ENCODE measurements at places on chromosomes 5 and 9.
A peak's percentile ranks its signal among the peaks of the same experiment; 100 is the strongest.

DNA sequence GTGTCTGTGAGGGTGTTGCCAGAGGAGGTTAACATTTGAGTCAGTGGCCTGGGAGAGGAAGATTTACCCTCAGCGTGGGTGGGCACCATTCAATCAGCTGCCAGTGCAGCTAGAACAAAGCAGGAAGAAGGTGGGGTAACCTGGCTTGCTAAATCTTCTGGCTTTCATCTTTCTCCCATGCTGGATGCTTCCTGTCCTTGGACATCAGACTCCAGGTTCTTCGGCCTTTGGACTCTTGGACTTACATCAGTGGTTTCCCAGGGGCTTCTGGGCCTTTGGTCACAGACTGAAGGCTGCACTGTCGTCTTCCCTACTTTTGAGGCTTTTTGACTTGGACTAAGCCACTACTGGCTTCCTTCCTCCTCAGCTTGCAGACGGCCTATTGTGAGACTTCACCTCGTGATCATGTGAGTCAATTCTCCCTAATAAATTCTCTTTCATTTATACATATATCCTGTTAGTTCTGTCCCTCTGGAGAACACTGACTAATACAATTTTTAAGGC, 38.1 kb downstream of the PBX3 start:
- peak; percentile 21 for DNase-seq

DNA sequence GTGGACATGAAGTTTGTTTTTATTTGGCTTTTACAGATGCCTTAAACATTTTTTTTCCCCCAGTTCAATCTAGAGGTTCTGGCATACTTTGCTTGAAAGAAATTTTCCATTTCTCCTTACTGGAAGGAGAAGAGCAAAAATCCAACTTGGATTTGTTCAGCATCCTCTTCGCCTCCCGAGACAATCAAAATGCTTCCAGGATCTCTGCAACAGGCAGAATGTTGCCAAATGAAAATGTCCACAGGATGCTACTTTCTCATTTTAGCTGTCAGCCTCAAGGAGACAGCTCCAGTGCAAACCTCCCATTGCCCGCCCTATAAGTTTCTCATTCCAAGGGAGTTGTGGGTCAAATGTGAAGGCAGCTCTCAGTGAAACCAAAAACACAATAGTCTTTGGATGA, 1972.1 kb downstream of the MAT2B start:
- no peak for DNase-seq

- DNase-seq, result no peak
These were observed 1584.8 kb upstream of the ACO1 start for GRCh38 chr9:30799527-30800101.

DNA sequence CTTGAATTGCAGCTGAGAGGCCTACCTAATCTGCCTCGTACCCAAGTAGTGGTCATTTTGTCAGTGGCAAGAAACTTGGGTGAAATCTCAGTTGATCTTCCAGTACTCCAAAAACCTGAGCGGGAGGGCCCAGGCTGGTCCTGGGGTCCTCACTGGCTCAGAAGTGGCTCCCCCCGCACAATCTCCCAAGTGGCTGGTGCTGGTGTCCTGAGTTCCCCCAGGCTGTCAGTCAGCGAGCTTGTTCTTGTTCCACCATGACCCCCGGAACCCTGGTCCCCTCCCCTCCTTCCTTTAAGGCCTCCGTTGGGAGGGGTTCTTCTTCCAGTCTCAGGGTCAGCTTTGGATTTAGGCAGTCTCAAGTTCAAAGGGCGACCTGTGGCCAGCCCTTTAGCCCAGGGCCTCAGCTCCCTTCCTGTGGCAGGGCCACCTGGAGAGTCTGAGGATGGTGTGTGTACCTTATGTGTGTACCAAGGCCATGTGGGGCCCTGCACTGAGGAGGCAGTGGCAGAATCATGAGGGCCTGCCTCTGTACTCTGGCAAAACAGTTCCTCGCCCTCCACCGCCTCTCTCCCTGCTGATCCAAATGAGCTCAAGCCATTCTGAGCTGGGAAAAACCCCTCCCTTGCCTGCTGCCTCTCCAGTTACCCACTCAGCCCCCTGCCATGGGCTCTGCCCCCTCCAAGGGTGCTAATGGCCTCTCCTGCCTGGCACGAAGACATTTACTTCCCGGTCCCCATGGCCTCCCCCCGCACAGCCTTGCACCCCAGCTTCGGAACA, 4.5 kb upstream of the DBN1 start:
- DNase-seq, result no peak

GRCh38 chr9:72524820-72525540, 3.6 kb downstream of the TMC1 start:
- DNase-seq, result peak; percentile 39

- DNase-seq, result no peak
These were observed 114.4 kb downstream of the MAST4 start for GRCh38 chr5:66710557-66711088.

DNA sequence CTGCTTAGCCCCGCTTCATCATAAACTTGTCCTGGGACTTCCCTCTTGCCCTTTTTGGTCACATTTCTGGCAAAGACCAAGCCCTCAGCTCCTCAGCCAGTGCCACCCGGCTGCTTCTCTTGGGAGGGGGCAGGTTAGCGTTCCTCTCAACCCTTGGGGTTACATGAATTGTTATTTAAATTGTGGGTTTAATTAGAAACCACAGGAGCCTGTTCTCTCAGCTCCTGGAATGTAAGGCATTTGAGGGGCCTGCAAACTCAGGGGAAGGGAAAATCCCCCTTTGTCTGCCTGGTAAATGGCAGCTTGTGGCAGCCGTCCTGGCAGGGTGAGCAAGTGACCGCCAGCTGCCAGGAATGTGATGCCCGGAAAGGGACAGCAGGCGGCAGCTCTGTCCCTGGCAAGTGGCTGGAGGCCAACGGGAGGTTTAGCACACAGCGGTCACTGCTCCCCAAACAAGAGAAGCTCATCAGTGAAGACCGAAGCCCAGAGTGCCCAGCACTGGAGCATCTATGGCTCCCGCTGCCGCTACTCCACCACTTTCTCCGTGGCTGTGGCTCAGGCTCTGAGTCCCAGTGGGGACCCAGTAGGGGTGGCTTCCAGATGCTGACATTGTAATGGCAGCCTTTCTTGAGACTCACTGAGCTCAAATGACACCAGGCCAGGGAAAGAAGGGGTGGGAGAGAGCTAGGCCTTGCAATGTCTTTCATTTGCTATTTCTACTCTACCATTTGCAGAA, 51.7 kb downstream of the SHB start:
- no peak for DNase-seq

- DNase-seq, result peak; percentile 20
These were observed 173.4 kb downstream of the NR3C1 start for GRCh38 chr5:143229896-143230675.

DNA sequence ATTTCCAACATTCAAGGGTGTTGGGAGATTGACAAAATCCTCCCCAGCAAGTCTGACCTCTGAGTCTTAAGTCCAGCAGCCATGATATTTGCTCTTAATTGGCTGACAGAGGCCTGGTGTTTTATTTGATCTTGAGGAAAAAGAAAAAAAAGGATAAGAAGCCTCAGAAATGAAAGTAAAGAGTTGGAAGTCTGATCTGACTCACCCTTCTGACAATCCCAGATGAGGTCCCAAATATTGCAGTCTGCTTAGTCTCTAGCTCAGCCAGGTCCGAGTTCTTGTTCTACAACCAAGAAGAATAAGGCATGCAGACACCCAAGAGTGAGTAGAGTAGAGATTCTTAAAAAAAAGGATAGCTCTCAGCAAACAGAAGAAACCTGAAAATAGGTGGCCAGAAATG, 632.5 kb upstream of the ST8SIA4 start:
- no peak for DNase-seq

- no peak for DNase-seq
These were observed 6.0 kb downstream of the VDAC1 start for GRCh38 chr5:133998807-133999206.

- DNase-seq, result no peak
These were observed 24.0 kb downstream of the OR1J1 start for GRCh38 chr9:122453677-122454135.

GRCh38 chr5:83124593-83124992, 47.2 kb downstream of the XRCC4 start:
- DNase-seq, result no peak

GRCh38 chr9:91395106-91395552, 28.5 kb downstream of the NFIL3 start:
- DNase-seq, result no peak

DNA sequence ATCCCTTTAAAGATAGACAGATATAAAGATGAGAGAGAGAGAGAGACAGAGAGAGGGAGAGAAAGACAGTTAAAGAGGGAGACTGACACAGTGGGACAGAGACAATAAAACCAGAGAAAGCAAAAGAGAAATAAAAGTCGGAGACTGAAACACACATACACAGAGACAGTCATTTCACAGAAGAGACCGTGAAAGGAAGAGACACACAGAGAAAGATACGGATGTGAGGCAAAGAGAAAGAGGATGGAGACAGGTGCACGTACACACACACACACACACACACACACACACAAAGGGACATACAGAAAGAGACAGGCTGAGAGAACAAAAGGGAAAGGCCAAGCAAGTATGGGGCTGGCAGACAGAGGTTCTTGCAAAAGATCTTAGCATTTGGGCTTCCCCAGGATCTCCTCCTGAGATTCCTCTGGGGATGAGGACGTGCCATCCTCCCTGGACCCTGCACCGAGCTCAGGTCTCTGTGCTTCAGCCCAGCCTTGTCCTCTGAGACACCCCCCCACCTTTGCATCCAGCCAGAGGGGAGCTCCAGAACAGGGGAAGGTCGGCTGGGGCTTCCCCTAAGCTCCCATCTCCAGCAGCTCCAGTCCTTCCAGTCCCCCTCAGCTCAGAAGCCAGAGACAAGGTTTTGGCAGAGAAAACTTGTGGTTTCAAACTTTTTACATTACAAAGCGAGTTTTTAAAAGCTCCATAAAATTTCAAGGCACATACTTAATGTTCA, 318.4 kb upstream of the PANK3 start:
- no peak for DNase-seq

DNA sequence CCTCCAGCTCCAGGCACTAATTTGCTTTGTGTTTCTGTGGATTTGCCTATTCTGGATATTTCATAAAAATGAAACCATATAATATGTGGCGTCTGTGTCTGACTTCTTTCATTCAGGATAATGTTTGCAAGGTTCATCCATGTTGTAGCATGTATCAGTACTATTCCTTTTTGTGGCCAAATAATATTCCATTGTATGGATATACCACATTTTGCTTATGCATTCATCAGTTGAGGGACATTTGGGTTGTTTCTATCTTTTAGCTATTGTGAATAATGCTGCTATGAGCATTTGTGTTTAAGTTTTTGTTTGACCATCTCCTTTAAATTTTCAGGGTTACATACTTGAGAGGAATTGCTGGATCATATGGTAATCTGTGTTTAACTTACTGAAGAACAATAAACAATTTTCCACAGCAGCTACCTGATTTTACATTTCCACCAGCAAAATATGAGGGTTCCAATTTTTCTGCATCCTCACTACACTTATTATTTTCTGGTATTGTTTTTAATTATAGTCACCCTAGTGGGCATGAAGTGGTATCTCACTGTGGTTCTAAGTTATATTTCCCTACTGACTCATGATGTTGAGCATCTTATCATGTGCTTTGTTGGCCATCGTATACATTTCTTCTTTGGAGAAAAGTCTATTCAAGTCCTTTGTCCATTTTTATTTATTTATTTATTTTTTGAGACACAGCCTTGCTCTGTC, 63.9 kb downstream of the GCNT4 start:
- DNase-seq, result no peak

GRCh38 chr5:21672911-21673310, 1180.2 kb downstream of the CDH12 start:
- DNase-seq, result no peak

DNA sequence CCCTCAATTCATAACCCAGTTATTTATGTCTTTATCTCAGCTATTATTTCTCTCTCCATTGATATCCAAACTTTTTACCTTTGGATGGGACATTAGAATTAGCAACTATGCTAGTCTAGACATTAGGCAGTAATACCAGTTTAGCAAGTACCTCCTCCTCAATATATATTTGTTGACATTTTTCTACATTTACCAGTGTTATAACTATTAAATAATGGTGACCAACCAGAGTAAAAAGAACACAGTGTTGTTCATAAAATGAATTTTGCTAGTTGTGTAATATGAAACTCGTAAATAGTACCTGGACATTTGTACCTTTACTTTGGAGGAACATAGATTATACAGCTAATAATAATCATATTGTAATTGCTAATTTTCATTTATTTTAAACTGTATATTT, 554.6 kb upstream of the CDH6 start:
- no peak for DNase-seq

- DNase-seq, result no peak
These were observed 19.1 kb downstream of the NADK2 start for GRCh38 chr5:36222620-36223019.

DNA sequence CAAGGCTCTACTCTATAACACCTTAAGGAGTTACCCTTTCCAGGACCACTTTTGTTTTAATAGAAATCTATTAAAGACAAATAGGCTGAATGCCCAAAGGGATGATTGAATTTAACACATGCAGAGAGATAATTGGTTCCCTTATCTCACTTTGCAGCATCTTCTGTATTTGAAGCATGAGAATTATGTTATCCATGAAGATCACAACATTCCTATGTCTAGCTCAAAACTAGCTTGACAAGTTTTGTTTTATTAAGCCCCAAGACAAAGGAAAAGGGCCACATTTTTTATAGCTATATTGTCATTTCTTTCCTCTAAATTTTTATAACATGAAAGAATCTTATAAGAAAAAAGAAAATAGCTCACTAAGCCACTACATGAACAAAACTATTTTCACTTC, 57.9 kb upstream of the FTMT start:
- no peak for DNase-seq

- DNase-seq, result no peak
These were observed 205.8 kb downstream of the GABBR2 start for GRCh38 chr9:98502976-98503325.

GRCh38 chr5:34659168-34659567, 3.0 kb downstream of the RAI14 start:
- no peak for DNase-seq

GRCh38 chr5:35282810-35283209, 52.5 kb upstream of the PRLR start:
- no peak for DNase-seq
